ENCODE measurements at places on chromosomes 11 and 22.

DNA sequence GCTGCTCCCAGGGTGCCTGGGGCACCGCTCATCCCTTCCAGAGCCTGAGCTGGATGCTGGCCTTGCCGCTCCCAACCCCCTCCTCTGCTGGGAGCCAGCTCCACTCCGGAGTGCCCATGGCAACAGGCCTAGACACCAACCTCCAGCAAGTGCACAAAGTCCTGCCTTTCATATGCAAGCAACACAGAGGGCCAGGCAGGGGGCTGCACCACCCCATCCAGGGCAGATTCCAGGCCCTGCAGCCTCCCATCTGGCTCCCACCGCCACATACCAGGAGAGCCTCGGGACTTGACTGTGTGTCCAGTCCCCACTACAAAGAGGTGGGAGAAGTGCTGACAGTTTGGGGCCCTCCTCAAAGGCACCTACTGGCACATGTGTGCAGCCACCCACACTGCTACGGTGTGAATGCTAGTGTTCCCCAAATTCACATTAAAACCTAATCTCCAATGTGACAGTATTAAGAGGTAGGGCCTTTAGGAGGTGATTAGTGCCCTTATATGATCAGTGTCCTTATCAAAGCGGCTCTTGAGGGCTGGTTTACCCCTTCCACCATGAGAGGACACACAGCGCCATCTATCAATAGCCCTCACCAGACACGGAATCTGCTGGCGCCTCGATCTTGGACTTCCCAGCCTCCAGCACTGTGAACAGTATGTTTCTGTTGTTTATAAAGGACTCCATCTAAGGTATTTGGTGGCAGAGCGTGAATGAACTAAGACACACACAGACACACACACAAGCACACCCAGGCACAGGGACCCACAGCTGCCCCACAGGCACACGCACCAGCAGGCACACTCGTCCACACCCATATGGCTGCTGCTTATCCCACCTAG is 16.2 kb downstream of the ARVCF start:
- peak; percentile 72 for DNase-seq

DNA sequence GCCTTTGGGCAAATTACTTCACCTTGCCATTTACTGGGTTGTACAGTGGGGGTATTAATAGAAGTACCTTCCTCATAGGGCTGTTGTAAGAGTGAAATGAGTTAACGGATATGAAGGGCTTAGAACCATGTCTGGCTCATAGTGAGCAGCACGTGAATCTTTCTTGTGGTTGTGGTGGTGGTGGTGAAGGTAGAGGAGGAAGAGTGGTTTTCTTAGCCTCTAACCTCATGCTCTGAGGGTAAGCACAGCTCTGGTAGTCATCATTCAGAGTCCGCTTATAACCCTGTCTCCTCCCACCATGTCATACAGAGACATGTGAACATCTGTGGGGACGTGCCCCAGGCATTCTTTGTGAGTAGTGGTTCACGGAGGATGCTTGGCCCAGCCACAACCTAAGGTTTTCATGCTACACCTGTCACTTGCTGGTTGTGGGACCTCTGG is 43.6 kb downstream of the TEAD1 start:
- DNase-seq, result no peak

DNA sequence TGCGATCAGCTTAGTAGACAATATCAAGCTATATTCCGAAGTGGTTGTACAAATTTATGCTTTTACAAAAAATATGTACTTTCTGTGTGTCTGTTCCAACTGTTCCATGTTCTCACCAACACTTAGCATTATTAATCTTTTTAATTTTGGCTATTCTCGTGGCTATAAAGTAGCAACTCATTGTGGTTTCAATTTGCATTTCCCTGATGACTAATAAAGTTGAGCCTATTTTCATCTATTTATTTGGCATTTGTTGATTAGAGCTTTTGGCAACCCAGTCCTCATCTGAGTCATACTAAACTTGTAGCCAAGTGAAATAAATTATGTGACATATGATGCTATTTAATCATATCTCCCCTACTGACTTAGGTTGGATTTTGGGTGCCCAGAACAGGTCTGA is 115.9 kb downstream of the FBXO7 start:
- DNase-seq, result no peak

DNA sequence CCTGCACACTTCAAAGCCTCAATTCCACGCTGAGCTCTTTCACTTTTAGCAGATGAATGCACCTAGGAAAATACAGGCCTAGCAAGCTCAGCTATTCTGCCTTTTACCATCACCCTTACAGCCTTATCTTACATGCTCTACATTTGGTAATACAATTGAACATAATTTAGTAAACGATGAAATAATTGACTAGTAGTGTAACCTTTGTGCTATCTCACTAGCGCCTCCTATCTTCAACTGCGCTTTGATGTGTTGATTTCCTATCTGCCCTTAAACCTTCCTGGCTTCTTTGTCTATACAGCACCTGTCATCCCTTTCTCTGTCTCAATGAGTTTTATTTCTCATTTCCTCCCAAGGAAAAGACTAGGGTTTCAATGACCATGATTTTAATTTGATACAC is 149.7 kb downstream of the LRRC4C start:
- no peak for DNase-seq

DNA sequence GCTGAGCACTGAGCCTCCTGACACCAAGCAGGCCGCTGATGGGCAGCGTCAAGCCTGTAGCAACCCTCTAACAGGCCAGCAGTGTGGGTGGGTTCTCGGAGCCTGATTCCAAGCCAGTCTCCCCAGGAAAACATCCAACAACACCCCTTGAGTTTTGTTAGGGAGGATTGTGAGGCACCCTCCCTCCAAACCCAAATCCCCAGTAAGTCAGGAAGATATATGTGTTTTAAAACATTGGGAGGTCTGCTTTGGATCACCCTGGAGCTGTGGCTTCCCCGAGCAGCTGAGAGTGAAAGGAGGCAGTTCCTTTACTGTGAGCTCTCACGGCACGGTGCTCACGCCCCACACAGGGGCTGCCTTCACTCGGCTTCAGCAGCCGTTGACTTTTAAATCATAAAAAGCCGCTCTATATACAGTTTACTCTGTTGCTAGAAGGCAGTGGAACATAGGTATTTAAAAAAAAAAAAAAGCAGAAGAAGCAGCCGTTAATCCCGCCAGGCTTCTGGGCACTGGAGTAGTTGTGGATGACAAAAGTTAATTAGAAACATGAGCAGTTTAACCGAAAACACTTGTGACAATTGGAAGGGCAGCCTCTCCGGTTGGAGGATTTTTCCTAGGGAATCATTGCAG is 218.6 kb downstream of the NAV2 start:
- DNase-seq, result no peak

- no peak for DNase-seq
Measured at GRCh38 chr11:6225024-6225423, 9.4 kb downstream of the FHIP1B start.

DNA sequence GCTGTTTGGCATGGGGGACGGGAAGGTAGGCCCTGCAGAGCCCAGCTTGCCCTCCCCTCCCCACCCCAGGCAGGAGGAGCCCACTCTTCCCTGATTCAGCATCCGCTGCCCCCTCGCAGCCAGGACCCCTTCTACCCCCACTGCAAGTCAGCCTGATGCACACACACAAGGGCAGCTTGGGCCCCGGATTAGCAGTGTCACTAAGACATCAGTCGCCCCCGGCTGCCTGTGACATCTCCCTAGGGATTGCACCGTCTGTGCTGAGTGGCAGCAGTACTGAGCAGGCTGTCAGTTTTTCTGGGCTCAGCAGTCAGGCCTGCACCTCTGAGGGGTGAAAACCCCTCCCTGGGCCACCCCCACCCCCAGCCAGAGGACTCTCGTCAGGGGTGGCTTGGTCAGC is 30.4 kb upstream of the SYT7 start:
- DNase-seq, result peak; percentile 97

GRCh38 chr11:60563553-60564235 is 48.5 kb downstream of the MS4A13 start:
- DNase-seq, result peak; percentile 82

DNA sequence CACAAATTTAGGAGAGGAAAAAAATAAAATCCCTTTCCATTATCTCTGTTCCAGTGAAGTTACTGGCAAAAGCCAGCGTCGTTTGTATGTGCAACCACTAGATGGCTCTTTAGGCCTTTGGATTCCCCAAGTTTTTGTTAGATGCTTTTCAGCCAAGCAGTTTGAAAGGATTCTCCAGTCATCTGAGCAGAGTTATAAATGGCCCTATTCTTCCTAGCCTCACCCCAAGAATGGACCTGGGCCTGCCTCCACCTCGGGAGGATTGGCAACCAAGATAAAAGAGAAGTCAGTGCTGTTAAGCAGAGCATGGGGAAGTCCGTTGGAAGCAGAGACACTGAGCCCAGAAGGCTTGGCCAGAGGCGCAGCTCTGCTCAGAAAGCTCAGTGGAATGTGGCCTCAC is 15.4 kb downstream of the FAM181B start:
- no peak for DNase-seq

GRCh38 chr11:15622231-15622890 is 507.6 kb downstream of the INSC start:
- DNase-seq, result peak; percentile 36

DNA sequence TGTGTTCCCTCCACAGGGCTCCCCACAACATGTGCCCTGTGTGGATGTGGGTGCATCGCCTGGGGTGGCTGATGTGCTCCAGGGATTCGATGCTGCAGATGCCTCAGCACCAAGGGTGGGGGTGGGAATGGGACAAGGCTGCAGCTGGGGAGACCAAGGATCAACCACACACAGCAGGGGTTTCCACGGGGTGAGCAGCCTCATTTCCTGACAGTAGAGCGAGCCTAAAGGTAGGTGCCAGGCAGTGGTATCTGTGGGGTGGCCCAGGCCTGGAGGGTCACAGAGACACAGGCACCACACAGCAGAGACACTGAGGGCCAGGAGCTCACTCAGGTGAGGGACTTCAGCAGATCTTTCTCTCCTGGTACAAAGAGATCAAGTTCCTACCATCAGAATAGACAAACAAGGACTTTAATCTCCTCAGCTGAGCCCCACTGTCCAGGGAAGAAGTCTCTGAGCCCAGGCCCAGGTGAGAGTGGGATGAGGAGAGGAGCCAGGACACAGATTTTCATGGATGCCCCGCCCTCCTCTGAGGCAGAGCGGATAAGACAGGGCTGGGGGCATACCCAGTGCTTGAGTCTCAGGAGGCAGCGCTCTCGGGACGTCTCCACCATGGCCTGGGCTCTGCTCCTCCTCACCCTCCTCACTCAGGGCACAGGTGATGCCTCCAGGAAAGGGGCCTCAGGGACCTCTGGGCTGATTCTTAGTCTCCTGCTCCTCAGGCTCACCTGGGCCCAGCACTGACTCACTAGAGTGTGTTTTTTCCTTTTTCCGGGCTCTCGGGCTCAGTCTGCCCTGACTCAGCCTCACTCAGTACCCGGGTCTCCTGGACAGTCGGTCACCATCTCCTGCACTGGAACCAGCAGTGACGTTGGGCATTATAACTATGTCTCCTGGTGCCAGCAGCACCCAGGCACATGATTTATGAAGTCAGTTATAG is 19.7 kb downstream of the GGTLC2 start:
- no peak for DNase-seq

DNA sequence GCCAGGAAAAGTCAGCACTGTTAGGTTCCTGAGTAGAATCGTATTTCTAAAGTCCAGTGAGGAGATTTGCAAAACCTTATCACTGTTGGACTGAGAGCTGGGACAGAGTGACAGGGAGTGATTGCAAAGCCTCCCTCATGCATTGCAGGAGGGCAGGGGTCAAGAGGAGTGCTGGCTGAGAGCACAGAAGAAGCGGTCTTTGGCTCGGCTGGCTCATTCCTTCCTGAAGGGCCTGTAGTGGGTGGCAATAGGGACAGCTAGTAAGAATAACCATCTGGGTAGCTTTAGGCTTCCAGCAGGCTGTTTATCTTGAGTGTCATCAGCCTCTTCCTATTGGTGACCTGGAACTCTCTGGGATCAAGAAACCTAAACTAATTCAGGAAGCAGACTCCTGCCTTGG is 53.4 kb downstream of the CD44 start:
- DNase-seq, result no peak

DNA sequence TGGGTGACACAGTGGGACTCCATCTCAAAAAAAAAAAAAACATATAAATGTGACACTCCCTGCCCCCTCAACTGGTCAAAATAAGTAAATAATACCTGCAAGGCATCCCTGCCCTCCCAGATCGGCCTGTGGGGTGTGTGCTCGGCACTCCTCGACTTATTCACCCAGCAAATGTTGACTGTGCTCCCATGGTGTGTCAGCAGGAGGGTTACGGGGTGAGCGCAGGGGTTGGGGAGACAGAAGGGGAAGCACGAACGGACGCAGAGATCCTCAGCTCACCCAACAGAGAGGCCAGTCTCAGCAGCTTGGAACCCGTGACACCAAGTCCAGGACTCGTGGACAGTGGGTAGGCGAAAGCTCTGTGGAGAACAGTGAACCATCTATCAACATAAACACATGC is 1.6 kb upstream of the ADM2 start:
- no peak for DNase-seq

- DNase-seq, result no peak
Measured at GRCh38 chr22:46140989-46141928, 9.1 kb upstream of the PPARA start.

DNA sequence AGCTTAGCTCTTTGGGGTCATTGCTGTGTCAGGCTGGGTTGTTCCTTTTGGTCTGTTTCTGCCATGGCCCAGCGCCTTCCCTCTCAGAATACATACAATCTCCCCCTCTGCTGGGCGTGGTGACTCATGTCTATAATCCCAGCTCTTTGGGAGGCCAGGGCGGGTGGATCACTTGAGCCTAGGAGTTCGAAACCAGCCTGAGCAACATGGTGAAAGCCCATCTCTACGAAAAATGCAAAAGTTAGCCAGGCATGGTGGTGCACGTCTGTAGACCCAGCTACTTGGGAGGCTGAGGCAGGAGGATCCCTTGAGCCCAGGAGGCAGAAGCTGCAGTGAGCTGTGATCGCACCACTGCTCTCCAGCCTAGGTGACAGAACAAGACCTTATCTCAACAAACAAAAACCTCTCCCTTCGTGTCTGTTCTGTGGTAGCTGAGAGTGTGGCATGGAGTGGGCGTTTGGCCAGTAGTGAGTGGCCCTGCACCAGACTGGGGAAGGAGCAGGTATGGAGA is 46.7 kb upstream of the RAB1B start:
- peak; percentile 74 for DNase-seq

GRCh38 chr22:42752912-42753311 is 32.2 kb upstream of the A4GALT start:
- DNase-seq, result no peak

DNA sequence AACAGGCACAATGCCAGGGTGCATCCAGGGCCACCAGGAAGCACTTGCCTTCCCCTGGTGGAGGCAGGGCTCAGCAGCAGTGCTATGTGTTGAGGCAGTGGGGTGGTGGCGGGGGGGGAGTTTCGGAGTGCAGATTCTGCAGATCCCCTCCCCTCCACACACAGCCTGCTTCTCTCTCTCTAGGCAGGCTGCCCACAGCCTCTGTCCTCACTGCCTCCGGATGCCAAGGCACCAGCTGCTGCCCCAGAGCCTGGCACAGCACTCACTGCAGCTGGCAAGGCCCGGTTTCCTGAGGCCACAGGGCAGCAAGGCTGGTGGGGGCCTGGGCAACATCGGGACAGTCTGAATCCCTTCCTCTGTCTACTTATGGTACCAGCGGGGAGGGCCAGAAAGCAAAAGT is 35.8 kb downstream of the NRXN2 start:
- no peak for DNase-seq
